Lower lobe of right lung (tissue), 2 donors: ENCODE measurements at places on chromosomes 7 and 10. TPM values are rescaled to one million over a fixed set of nuclear protein-coding genes. Genes with fewer than 3 reads are reported as not detected.

DNA sequence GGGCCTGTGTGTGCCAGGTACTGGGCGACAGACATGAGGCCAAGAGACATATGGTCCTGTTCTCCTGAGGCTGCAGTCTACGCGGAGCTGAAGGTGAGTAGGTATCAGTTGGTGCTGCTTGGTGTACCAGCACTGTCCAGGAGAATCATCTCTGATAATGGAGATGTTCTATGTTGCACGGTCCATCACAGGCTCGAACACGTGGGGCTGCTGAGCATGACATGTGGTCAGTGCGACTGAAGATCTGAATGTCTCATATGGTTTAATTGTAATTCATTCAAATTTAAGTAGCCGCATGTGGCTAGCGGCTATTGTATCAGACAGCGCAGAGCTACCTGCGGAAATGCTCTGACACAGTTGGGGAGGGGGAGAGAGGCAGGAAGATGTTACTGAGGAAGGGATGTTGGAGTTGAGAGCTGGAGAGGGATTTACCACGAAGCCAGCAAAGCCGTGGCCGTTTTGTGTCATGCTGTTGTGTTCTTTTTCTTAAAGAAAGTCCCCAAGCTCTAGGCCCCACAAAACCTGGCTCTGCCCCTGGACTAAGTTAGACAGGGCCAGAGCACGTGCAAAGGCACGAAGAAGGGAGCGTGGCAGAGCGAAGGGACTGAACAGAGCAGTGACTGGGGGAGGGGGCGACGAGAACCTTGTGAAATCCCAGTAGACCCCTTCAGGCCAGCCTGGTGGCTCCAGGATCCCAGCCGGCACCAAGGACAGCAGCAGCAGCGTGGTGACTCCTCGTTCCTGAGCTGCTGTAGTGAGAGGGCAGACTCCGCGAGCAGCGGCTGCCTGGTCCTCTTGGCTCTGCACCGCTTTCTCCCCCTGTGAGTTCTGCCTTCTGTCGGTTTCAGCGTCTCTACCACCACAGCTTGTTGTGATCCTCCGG is 20.0 kb downstream of the SMKR1 start:
- no peaks in the 10 kb centered on the region for H3K4me1 ChIP-seq
- peaks cover 4% of the 10 kb centered on the region for H3K27me3 ChIP-seq
- no peaks in the 10 kb centered on the region for H3K36me3 ChIP-seq
- no peak for DNase-seq

- no peaks in the 10 kb centered on the region for H3K36me3 ChIP-seq
- H3K27ac ChIP-seq = no peak overlapping the region
- H3K4me3 ChIP-seq = no peak overlapping the region
- no peak for DNase-seq
- no peaks in the 10 kb centered on the region for H3K4me1 ChIP-seq
- no peaks in the 10 kb centered on the region for H3K27me3 ChIP-seq
Measured at GRCh38 chr10:130333185-130333584, 197.0 kb downstream of the GLRX3 start.

GRCh38 chr10:24569828-24570657 is 153.6 kb downstream of the ARHGAP21 start:
- H3K4me1 ChIP-seq = no peaks in the 10 kb centered on the region
- no peaks in the 10 kb centered on the region for H3K36me3 ChIP-seq
- H3K4me3 ChIP-seq = no peak overlapping the region
- H3K27ac ChIP-seq = no peak overlapping the region
- DNase-seq = no peak

DNA sequence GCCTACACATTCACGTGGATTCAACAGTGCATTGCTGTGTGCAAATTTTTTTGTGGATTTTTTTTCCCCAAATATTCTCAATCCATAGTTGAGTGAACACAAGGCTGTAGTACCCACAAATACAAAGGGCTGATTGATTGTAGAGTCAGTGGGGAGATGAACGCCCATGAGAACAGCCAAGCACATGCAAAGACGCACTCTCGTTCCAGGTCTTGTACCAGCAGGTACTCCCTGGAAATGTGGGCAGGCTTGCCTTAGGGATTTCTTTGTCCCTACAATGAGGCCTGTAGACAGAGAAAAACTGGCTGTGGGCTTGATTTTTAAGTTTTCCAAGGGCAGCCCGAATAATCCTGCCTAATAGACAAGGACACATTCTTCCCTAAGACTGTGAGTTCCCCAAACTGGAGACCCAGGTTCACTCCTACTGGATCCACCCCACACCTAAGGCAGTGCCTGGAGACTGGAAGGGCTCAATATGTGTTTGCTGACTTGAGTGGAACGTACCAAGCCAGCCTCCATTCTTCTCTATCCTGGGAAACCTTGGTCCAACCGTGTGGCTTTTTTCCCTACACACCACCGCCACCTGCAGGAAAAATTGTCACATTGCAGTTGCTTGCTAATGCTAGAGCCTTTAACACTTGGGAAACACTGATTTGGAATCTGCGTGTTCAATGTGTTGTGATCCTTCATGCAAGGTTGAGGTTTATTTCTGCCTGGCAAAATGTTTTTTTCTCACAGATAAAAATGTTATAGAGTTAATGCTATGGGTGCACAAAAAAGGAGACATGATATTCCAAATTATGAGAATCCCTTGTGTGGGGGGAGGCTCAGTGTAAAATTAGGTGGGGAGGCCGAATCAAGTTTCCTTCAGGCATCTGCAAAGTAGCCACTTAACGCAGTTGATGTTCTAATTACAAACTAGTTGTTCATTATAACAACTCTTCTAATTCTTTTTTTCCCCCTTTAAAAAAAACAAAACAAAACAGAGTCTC is 49.3 kb downstream of the PPP1R17 start:
- no peak for DNase-seq
- no peaks in the 10 kb centered on the region for H3K27me3 ChIP-seq
- H3K36me3 ChIP-seq = no peaks in the 10 kb centered on the region
- H3K4me3 ChIP-seq = no peak overlapping the region

GRCh38 chr7:132395361-132395760 is 180.9 kb downstream of the PLXNA4 start:
- DNase-seq = no peak
- H3K27ac ChIP-seq = no peak overlapping the region
- no peaks in the 10 kb centered on the region for H3K27me3 ChIP-seq
- H3K4me3 ChIP-seq = no peak overlapping the region
- no peaks in the 10 kb centered on the region for H3K36me3 ChIP-seq
- H3K4me1 ChIP-seq = peaks cover 6% of the 10 kb centered on the region

The PSD gene
- 5.3 TPM for total RNA-seq

The INTS15 gene
- total RNA-seq = 33.2 TPM

The CPEB3 gene
- 6.9 TPM for total RNA-seq

The TLL2 gene
- not detected for total RNA-seq

The DRGX gene
- not detected for total RNA-seq

The ITPRID1 gene
- 0.59 TPM for total RNA-seq

The GIGYF1 gene
- total RNA-seq = 53.4 TPM
